B cell (primary cell): ENCODE measurements at places on chromosomes 11 and 22. TPM values are rescaled to one million over a fixed set of nuclear protein-coding genes. Genes with fewer than 3 reads are reported as not detected.

DNA sequence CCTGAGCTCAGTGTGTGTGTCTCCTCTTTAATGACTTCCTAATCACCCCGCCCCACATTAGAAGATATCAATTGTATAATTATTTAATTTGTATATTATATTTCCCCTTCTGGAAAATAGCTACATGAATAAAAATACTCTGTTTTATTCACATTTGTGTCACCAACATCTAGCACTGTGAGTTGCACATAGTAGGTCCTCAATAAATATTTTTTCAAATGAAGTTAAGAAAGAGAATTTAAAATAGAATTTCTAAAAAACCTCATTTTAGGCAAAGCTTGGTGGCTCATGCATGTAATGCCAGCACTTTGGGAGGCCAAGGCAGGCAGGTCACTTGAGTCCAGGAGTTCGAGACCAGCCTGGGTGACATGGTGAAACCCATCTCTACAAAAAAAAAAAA lies 59.7 kb downstream of the FAM83F start:
- no peak for DNase-seq

- no peak for DNase-seq
Measured at GRCh38 chr11:111532365-111532709, 8.2 kb upstream of the LAYN start.

DNA sequence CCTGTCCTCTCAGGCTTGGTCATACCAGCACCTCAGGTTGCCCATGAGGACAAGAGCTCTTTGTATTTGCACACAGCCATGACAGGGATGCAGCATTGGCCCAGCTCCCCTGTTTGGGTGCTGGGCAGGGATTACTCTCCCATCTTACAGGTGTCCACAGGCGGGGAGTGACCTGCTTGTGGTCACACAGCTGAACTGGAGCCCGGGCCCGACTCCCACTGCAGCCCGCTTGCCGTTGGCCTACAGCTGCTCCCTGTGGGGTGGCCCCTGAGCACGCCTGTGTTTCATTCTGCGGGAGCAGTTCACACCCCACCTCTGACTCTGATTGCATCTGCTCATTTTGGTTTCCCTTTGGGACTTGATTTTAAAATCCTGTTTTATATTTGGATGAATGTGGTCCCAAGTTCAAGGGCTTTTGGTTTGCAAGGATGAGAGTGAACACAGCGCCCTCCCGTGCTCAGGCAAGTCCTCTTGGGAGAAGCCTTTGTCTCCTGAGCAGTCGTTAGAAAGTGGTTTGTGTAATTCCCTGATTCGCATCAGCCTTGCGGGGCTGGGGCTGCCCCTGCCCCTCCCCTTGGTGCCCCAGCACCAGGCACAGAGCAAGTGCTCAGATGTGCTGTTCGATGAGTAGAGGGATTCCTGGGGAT lies 9.3 kb downstream of the PICK1 start:
- no peak for DNase-seq

- DNase-seq: peak; percentile 35
Measured at GRCh38 chr22:33889748-33890147, 30.5 kb downstream of the LARGE1 start.

GRCh38 chr11:67027483-67027930 lies 4.6 kb downstream of the SYT12 start:
- DNase-seq: peak; percentile 53

DNA sequence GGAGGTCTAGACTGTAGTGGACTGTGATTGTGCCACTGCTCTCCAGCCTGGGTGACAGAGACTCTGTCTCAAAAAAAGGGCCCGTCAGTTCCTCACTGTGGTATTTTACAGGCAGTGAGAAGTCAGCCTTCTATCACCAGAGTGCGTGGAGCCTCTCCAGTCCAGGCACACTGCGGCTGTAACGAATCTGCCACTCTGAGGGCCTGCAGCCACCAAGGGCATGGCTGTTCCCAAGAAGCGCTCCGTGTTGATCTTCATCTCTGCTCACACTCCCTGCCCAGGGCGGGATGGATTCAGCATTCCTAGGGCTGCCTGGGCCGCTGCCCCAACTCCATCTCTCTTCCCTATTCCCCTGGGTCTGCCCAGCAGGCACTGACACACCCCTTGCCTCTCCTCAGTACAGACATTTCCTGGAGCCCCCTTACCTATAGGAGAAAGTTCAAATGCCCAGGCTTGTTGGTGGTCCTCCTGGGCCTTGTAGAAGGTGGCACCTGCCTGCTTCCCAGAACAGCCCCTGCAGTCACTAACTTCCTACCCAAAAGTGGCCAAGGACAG lies 148.4 kb downstream of the CACNA1I start:
- DNase-seq: no peak

- no peak for DNase-seq
Measured at GRCh38 chr11:68455485-68455884, 5.1 kb upstream of the PPP6R3 start.

GRCh38 chr11:104897891-104898684 lies at the start of gene CASP12:
CASP12 (minus strand) TSS chr11:104898460.
- DNase-seq: peak; percentile 14

GRCh38 chr11:120215634-120216033 lies 4.8 kb downstream of the OAF start:
- no peak for DNase-seq

A4GALT gene
- 0.09 TPM in 1 of 2 replicates, not detected in the other for polyA plus RNA-seq
